ENCODE measurements at places on chromosomes 5 and 9. TPM values are rescaled to one million over a fixed set of nuclear protein-coding genes. Genes with fewer than 3 reads are reported as not detected.

- no peak for DNase-seq
These were observed at the start of gene BHMT for GRCh38 chr5:79111387-79111959. Gene BHMT, plus strand, starts transcription at chr5:79111809. Its CDS starts 77 bp downstream, at chr5:79111886.

GRCh38 chr5:74034733-74035132, 408.7 kb downstream of the ARHGEF28 start:
- DNase-seq: no peak

DNA sequence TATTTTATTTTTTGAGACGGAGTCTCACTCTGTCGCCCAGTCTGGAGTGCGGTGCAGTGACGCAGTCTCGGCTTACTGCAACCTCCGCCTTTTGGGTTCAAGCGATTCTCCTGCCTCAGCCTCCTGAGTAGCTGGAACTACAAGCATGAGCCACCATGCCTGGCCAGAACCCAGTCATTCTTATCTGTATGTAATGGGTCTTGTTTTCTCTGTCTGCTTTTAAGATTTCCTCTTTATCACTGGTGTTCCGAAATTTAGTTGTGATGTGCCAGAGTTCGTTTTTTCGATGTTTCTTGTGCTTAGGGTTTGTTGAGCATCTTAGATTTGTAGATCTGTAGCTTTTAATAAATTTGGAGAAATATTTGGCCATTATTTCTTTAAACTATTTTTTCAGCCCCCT, 19.2 kb downstream of the SLC25A25 start:
- peak; percentile 32 for DNase-seq

GRCh38 chr5:74468421-74468820, 172.1 kb downstream of the ENC1 start:
- DNase-seq: no peak

DNA sequence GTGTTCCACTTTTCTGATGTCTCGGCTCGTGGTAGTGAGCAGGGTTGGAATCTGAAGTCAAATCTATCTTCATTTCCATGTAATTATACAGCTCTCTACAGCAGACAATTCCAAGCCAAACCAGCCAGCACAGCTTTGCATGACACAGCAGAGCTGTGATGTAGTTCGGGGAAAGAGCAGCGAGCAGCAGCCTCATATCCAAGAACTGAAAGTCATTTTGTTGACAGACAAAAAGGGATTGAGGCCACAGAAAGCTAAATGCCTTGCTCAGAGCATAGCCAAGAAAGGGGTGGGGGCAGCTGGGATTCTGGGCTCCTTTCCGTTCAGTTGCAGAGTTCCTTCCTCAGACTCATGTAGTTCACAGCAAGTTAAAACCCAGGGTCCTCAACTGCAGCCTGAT, 32.1 kb downstream of the LCP2 start:
- DNase-seq: no peak

DNA sequence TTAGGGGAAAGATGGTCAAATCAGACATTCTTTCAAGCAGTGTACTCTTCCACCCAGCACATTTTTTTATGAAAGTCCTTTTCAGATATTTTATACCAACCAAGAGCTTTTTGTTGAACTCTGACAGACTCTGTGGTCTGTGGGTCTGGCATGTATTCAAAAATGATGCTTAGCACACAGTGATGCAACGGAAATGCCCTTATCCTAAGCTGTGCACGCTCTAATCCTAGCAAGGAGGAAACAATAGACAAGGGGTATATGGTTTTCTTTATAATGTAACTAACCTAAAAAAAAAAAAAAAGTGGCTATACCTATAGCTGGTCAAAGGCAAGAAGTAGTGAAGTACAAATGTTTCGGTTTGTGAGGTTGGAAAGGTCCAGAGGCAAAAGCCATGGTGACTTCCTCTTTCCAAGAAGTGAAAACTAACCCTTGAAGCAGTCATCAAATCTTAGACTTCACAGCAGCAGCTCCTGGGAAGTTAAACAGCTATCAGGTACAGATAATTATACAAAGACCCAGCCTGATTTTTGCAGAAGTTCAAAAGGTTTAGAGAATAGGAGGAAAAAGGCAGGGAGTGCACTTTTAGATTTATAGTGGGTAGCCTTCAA, 82.5 kb downstream of the SEMA6A start:
- DNase-seq: no peak

GRCh38 chr5:43008363-43009153, 31.6 kb downstream of the ANXA2R start:
- DNase-seq: peak; percentile 95

DNA sequence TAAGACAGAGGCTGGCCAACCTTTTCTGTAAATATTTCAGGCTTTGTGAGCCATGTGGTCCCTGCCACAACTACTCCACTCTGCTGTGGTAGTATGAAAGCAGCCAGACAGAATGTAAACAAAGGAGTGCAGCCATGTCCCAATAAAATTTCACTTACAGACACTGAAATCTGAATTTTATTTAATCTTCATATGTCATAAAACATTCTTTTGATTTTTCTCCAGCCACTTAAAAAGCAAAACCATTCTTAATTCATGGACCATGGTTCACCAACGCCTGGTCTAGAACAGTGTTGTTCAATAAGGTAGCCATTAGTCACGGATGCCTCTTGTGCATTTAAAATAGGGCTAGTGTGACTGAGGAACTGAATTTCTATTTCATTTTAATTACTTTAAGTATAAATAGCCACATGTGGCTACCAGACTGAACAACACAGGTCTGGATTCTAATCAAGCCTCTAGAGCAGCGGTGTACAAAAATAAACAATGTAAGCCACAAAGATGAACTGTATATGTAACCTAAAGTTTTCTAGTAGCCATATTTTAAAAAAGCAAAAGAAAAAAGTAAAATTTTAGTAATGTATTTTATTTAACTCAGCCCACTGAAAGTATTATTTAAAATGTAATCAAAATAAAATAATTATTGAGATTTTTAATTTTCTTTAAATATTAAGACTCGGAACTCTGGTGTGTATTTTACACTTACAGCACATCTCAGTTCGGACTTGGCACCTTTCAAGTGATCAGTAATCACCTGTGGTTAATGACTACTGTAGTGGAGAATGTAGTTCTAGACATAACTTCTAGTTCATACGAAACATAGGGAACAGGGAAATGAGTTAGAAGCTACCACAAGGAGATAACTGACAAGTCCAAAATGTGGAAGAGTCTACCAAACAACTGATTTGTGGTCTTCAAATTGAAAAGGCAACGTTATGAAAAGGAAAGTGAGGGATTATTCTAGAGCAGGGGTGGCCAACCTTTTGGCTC, 14.3 kb downstream of the GEMIN5 start:
- DNase-seq: no peak

DNA sequence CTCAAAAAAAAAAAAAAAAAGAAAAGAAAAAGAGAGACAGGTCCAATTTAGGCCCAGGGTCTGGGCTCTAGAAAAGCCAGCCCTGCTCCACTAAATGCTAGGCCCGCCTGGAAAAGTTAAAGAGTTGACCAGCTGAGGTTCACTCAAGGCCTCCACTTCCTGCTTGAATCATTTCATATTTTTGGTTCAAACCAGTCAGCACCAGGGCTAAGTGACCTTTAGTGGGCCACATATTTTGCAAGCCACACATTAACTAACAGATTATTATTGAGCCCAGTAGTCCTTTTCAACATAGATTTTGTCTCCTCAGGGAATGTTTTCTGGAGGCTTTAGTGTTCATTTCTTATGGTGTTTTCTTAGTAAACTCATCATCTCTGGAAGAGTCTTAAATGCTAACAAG, 156.6 kb downstream of the TLR4 start:
- DNase-seq: no peak

- DNase-seq: no peak
These were observed 16.5 kb upstream of the PRSS3 start for GRCh38 chr9:33778700-33779351.

DNA sequence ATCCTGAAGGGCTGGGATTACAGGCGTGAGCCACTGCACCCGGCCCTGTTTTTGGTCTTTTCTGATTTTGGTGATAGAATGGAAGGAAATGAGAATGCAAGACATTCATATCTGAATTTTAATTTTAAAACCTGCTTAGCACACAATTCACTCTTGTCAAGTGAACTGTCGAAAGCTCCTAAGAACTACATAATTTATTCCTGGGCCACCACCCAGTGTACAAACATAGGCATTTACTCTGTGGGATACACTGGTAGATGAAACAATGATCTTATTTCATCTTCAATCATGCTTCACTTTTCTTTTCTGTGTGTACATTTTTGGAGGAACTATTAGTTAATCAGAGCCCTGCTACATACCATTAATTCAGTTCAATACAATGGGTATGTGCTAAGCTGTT, 227.3 kb downstream of the EBF1 start:
- no peak for DNase-seq

GRCh38 chr5:173018358-173018757, 34.8 kb downstream of the ATP6V0E1 start:
- DNase-seq: no peak

- DNase-seq: no peak
These were observed 142.7 kb downstream of the KCNN2 start for GRCh38 chr5:114504560-114504959.

DNA sequence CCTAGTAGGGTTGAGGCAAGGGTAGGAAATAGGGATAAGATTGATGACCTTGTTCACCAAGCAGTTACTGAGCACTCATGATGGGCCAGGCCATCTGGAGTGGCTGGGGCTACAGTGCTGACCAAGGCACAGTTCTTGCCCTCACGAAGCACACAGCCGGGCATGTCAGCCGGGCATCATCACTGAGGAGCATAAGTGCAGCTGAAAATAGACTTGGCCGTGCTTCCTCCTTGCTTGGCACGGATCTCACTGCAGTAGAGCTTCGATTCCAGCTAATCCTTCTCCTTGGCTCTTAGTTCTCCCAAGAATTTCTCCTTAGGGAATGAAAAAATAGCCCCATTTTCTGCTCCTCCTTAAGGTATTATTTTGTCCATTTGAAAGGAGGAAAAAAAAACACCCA, 116.6 kb downstream of the NMUR2 start:
- no peak for DNase-seq

DNA sequence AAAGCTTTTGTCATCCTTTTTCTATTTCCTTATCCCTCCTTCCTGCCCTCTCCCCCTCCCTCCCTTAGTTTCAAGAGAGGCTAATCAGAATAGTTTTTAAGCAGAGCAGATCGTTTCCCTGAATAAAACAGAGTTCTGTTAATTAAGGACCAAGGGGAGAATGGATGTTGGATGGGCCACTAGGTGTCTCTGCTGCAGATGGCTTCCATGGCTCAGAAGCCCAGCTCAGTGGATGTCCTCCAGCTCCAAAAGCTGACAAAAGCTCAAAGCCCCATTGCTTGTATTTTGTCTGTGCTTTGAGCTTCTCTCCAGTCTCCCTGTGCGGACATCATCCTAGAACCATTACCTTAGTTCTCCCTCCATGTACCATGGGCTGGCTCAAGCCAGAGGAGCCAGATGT, 21.0 kb upstream of the NPR3 start:
- no peak for DNase-seq

DNA sequence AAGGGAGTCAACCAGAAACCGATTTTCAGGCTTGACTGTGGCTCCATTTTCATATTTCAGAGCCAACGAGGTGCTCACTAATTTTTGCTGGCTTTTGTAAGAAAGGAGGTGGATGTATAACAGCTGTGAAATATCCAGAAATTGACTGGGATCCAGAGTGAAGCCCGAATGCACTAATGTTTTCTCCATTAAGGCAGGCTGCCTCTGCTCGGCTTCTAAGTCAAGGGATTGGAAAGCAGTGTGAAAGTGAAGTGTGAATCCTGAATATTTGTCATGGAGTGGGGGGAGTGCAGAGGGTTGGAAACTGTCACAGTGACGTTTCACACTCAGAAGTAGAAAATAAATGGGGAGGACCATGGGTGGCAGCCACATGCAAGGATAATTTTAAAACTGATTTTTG, 237.4 kb downstream of the GOLPH3 start:
- no peak for DNase-seq

PCDHA13 gene
- total RNA-seq: 0.22 TPM

MLANA gene
- total RNA-seq: not detected

SPINK7 gene
- total RNA-seq: not detected

DMRTA1 gene
- 1.0 TPM for total RNA-seq

ANKRD31 gene
- total RNA-seq: 0.26 TPM
